ENCODE measurements at places on chromosomes 1 and 21.

GRCh38 chr1:201378804-201379203 is 1.3 kb upstream of the TNNT2 start:
- DNase-seq, result no peak

DNA sequence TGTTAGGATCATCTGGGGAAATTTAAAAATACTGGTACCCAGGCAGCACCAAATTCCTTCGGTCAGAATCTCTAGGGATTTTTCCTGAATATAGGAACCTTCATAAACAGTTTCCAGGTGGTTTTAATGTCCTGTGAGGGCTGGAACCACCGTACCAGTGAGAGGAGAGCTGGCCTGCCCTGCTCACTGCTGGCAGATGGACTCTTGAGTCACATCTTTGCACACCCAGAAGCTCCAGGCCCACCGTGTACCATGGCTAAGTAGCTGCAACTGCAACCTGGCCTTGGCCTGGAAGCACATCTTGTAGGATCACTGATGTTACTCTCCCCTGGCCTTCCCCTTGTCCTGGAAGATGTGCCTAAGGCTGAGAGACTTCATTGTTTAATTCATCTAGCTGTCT is 181.5 kb downstream of the DISC1 start:
- no peak for DNase-seq

DNA sequence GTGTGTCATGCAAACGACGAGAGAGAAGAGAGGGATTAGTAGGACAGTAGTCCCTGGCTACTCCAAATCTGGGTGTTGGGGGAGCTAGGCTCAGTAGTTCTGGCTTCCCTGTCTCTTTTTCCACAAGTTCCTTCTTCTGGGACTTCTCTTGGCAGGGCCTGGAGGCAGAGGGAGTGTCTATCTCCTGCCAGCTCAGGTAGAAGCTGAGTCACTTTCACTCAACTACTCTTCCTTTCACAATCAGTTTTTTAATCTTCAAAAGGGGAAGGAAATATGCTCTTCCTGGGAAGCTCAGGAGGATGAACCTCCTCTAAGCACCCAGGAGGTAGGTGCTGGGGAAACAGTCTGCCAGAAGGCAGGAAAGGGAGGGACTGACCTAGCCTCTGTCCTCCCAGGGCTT is 35.2 kb upstream of the MAGOH start:
- DNase-seq, result no peak

DNA sequence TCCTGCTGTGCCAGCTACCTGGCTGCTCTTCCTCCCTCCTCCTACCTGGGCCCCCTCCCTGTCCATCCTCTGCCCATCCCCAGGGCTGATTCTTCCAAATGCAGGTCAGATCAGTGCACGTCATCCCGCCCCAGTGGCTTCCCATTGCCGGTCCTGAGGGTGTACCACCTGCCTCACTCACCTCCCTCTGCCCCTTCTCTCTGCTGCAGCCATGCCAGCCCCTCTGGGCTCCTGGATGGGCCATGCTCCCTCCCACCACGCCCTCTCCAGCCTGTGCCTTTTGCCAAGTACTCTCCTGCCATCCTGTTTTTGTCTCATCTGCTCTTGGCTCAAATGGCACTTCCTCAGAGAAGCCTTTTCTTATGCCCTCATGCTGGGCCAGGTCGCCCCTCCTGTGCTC is 95.8 kb downstream of the ARHGEF10L start:
- DNase-seq, result no peak

DNA sequence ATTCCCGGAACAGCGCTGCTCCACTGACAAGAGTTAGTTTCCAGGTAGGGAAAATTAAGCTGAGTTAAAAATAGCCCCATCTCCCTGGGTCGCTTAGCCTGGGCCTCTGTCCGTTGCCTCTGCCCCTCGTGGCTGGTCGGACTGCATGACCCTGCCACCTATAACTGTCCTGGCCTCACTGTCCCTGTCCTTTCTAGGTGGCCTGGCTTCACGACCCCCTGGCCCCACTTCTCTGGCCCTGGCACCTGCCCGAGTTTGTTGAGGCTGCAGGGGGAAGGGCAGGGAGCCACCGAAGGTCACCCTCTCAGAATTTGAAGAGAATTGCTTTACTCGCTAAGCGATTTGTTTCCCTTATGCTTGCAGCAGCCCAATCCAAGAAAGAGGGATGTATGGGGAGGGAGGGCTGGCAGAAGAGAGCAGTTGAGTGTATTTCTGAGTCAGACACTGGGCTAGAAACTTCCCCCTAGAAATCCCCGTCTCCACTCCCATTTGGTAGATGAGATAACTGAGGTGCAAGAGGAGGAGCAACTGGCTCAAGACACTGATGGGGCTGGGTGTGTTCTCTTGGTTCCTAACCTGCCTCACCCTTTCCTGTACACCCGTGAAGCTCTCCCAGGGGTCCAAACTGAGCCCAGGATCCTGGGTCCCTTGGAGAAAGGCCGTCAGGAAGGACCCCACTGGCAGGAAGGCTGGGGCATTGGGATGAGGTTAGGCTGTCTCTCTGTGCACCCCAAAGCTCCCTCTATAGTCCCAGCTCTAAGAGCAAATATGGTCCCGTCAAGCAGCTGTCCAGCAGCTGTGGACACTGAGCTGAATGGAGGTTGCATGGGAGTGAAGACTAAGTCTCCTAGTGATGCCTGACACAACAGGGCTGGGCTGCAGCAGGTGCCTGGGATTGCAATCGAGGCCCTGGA is 2.9 kb upstream of the EDN2 start:
- no peak for DNase-seq

GRCh38 chr1:168906367-168906766 is 177.4 kb upstream of the DPT start:
- no peak for DNase-seq

DNA sequence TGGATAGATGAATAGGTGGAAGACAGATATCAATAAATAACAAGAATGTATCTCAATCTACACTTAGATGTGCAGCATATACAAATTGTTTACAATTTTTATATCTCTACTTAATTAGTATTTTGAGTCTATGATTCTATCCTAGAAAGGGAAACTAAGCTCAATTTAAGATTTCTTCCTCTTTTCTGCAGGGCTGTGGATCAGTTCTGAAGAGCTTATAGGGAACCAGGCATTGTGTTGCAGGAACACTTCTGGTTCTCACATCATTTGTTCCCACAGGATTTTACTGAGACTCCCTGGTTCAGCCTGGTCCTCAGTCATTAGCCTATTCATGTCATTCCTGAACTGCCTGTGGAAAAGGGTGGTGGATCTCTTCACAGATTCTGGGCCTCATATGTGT is 105.8 kb downstream of the TNFSF18 start:
- no peak for DNase-seq

DNA sequence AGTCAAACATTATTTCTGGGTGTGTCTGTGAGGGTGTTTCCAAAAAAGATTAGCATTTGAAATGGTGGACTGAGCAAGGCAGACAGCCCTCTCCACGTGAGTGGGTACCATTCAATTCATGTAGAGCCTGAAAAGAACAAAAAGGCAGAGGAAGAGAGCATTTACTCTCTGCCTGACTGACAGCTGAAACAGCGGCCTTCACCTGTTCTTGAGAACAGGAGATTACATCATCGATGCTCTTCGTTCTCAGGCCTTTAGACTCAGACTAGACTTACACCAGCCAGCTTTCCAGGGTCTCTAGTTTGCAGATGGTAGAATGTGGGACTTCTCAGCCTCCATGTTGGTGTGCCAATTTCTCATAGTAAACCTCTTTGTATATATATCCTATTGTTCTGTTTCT is 302.3 kb downstream of the BACH1 start:
- no peak for DNase-seq

DNA sequence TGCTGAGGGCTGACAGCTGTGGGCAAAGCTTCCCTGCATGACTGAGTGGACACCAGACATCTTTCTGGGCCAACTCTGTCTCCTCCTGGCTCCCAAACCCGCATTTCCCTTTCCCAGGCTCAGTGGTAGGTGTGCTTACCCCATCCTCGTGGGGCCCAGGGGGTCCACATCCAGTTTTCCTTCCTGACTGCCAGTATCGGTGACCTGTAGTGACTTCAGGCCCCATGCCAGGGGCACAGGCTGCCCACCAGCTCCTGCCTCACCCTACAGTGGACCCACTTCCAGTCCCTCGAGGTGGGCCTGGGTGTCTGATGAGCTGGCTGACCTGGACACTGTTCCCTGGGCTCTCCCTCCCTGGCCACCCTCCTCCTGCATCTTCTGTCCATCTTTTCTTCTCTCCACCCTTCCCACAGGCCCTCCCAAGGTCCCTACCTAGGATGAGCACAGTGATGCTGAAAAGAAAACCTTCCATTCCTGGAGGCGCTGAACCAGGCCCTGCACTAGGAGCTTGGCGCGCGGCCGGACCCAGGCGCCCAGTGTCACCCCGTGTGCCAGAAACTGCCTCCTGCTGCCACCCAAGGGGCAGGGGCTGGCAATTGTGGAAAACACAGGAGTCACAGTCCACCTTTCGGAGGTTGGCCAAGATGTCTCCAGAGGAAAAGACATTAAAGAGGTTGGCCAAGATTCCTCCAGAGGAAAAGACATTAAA is 67.1 kb downstream of the RUNX3 start:
- DNase-seq, result no peak

DNA sequence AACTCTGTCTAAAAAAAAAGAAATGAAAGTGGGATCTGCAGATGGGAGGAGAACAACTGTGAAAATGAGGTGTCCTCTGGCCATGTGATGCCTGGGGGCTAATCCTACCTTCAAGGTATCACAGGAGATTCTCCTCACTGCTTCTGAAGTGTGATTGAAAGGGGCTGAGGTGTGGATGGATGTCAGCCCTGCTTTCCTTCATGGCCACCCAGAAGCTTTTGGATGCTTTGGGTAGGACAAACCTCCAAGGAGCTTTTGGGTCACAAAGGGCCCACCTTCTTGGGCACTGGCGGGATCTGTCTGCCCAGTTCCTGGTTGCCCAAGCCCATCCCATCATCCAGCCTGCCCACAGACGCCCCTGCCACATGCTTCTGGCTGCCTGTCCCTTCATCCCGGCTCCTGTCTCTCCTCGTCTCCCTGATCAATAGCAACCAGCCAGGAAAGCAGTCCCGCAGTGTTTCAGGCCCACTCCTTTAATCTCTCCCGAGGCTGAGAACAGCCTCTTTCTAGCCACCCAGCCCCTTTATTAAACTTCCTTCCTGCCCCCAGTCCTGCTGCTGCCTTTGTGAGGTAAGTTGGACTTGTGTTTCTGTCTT is 87.2 kb downstream of the MAN1C1 start:
- no peak for DNase-seq

GRCh38 chr1:227949954-227950734 is 2.4 kb upstream of the WNT9A start:
- no peak for DNase-seq

DNA sequence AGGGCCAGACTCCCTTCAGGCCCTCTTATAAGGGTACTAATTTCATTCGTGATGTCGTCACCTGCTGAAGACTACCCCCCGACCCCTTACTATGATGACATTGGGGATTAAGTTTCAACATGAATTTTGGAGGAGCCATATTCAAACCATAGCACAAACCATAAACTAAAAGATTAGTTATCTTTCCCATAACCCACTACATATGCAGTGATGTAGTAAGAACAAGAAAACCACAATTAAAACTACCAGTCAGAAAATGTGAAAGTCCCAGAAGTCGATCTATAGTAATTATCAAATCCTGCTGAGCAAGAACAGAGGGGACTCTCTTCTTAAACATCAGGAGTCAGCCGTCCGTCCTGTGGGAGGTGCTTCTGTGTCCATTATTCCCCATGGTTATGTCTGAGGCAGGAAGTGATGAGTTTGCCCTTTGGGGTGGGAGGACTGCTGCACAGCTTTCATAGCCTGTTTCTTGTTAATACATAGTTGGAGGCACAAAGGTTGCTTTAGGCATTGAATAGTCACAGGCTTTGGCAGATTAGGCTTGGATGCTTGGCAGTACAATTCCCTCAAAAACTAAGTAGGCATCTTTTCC is 35.9 kb upstream of the PTGFRN start:
- no peak for DNase-seq

DNA sequence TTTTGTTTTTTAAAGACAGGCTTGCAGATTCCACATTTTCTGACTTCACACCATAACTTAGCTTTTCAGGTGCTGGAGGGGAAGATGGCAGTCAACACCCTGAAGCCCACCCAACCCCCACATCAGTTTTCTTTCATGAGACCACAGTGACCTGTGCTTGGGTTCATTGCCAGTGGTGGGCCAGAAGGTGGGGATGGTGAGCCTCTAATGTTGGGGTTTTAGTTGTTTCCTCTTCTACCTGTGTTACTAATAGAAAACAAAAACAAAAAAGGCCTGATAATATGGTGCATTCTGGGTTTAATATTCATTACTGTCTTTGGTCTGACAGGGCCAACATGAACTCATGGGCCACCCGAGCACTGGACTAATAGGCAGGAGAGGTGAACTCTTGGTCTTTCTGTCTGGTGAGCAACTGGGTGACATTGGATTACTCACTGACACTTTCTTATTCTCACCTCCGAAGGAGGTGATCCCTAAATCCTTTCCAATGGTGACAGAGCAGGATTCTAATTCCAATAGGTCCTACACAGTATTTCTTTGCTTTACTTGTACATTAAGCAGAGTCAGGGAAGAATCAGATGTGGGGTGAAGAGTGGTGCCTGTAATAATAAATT is 132.8 kb downstream of the CLIC6 start:
- no peak for DNase-seq

- no peak for DNase-seq
Observed at GRCh38 chr1:20282533-20282932, 8.1 kb upstream of the VWA5B1 start.

DNA sequence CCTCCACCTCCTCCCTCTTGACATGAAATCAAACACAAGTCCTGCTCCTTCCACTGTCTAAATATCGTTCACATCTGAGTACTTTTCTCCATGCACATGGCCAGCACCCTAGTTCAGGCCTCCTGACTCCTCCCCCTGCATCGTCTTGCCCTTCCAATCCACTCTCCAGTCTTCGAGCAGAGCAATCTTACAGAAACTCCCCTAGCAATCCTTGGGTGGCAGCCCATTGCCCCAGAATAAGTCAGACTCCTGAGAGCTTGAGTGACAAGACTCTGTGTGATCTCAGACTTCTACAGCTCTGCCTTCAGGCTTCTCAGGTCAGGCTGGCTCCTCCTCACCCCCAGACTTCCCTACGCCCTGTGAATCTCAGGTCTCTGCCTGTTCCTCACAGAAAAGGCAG is 5.5 kb downstream of the SH2D2A start:
- no peak for DNase-seq

All from DMS153 (cell line).